AG10803 (cell line): ENCODE measurements at places on chromosomes 2 and 18.
A peak's percentile ranks its signal among the peaks of the same experiment; 100 is the strongest.

GRCh38 chr2:201618744-201619662, 24.3 kb downstream of the TMEM237 start:
- DNase-seq = peak; percentile 71

GRCh38 chr2:111930875-111931274, 32.5 kb downstream of the MERTK start:
- DNase-seq = peak; percentile 40

- peak; percentile 54 for DNase-seq
Measured at GRCh38 chr2:199739413-199740110, 111.4 kb downstream of the FTCDNL1 start.

- DNase-seq = no peak
Measured at GRCh38 chr2:191315365-191315752, 70.2 kb downstream of the MYO1B start.

GRCh38 chr2:220046507-220046906, 419.1 kb downstream of the SLC4A3 start:
- DNase-seq = peak; percentile 42
